Inflammatory macrophage treated with lipopolysaccharide for 1 hour (primary cell): ENCODE measurements at places on chromosomes 5 and 9.

- DNase-seq: no peak
Measured at GRCh38 chr5:1662559-1663085, 137.0 kb downstream of the MRPL36 start.

- DNase-seq: no peak
Measured at GRCh38 chr9:88817628-88818027, 173.6 kb upstream of the S1PR3 start.

DNA sequence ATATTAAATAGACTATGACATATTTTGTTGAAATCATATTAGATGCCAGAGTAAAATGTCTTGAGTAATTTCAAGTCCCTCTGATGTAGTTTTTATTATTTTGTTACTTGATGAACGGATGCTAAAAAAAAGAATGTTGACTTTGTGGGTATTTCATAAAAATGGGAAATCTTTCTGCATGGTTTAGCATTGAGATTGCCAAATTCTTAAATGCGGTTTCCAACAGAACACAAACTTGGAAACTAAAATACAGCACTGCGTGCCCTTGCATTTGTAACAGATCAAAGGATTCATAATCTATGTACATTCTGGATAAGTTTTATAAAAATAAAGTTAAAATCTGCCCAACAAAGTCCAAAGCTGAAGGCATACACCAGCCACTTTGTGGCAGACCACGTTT, 425.5 kb upstream of the DAB2 start:
- no peak for DNase-seq

DNA sequence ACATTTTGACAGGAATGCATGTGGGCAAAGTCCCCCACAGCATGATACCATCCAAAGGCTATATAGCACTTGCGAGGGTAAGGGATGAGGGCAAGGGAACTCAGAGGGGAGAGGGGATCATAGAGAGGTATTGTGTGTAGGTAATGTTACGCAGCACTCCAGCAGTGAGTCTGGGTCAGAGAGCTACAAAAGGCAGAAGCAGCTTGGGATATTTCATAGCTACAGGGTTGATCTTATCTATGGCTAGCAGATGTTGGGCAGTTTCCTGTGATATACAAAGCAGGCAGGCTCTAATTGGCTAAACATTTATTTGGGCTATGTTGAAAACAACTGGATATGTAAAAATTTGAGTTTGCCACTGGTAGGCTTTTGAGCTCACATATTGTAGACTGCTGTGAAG, 17.8 kb upstream of the SLCO4C1 start:
- DNase-seq: no peak

GRCh38 chr5:7970816-7971215, 101.9 kb downstream of the MTRR start:
- no peak for DNase-seq

DNA sequence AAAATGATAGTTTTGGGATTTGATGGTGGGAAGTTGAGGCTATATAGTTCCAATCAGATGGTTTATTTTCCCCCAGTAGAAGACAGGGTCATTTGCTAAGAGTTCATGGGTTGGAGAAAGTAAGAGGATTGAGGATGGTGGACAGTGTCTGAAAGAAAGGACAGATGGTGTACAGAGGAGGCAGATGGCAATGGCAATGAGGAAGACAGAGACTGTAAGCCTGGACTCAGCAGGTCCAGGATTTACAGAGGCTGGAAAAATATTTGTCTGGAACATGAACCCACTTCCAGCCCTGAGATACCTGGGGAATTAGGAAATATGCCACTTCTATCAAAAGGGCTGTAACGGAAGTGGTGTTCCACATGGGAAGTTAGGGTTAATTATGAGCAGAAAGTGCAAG, 84.5 kb downstream of the PCSK1 start:
- no peak for DNase-seq

GRCh38 chr5:15255576-15255975, 244.4 kb upstream of the FBXL7 start:
- DNase-seq: no peak

DNA sequence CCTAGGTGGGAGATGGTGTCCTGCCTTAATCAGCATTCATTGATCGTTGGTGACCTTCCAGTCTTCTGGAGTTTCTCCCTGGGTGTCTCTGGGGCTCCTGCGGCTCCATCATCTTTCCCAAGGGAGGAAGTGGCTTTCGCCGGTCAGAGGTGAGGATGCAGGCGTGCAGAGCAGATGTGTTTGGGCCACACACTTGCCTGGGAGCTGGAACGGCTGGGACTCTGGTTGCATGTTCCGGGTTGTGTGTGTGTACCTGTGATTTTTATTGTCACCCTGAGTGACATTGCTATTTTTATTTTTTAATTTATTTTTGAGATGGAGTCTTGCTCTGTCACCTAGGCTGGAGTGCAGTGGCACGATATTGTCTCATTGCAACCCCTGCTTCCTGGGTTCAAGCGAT, 9.6 kb downstream of the HMCN2 start:
- no peak for DNase-seq

DNA sequence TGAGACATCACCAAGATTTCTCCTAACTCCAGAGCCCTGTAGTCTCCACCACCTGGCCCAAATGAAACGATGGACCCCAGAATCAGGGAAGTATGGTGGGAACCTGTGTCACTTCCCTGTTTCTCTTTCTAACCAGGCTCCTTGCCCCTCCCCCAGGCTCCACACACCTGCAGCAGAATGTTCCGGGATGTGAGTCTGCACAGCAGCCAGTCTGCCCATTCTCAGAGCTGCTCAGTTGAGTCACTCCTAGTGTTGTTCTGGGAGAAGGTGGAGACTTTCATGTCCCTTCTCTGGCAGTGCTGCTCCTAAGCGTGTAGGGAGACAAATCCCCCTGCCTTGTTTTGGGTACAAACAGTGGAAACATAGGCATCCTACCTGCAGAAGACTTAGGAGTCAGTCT, 76.0 kb upstream of the XPA start:
- DNase-seq: no peak
